Astrocyte of the cerebellum (primary cell): ENCODE measurements at places on chromosomes 4 and X.

- no peak for DNase-seq
Observed at GRCh38 chr4:83170952-83171399, 56.4 kb upstream of the PLAC8 start.

GRCh38 chr4:4256799-4257198 is 8.8 kb upstream of the TMEM128 start:
- DNase-seq: no peak

DNA sequence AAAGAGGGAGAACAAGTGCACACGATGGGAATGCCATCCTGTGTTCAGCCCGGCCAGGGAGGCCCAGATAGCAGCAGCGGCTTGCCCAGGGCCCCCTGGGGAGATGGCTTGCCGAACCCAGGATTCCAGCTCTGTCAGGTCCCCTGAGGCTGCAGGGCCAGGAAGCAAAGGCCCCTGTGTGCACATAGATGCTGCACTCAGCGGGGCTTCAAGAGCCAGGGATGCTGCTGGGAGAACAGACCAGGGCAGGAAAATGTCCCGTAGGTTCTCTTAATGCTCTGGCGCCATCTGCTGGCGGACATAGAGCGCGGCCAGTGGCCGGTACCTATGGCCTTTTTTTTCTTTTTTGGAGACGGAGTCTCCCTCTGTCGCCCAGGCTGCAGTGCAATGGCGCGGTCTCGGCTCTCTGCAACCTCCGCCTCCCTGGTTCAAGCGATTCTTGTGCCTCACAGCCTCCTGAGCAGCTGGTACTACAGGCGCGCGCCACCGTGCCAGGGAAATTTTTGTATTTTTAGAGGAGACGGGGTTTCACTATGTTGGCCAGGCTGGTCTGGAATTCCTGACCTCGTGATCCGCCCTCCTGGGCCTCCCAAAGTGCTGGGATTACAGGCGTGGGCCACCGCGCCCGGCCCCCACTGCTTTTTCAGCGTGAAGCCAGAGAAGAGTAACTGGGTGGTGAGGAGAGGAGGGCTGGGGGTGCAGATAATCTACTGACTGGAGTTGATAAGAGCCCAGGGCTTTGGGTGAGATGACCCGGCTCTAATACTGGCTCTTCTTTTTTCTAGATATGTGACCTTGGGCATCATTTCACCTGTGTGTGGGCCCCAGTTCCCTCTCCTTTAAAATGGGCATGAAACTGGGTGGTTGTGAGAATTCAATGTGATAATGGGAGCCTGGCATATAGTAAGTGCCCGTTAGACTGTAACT is 22.5 kb downstream of the MED28 start:
- peak; percentile 48 for DNase-seq

DNA sequence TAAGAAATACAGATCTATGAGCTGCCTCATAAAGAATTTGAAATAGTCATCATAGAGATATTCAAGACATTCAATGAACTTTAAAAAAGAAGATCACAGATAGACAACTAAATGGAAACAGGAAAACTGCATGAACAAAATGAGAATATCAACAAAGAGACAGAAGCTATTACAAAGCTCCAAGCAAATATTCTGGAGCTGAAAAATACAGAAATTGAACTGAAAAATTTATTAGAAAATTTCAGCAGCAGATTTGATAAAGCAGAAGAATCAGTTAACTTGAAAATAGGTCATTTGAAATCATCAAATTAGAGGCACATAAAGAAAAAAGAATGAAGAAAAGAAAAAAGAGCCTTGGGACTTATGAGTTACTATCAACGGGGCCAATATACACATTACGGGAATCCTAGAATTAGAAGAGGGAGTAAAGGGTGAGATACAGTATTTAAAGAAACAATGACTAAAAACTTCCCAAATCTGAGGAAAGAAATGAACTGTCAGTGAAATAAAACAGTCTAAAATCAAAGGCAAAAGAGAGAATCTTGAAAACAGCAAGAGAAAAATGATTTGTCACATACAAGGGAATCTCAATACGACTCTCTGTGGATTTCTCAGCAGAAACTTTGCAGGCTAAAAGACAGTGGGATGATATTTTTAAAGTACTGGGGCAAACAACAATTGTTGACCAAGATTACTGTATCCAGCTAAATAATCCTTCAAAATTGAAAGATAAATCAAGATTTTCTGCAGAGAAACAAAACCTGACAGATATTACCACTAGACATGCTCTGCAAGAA is 641.6 kb downstream of the ANKRD50 start:
- no peak for DNase-seq

GRCh38 chrX:45824471-45824870 is 623.8 kb upstream of the DIPK2B start:
- peak; percentile 84 for DNase-seq

- no peak for DNase-seq
Observed at GRCh38 chrX:20542072-20542471, 275.4 kb upstream of the RPS6KA3 start.
